ENCODE measurements at places on chromosomes 6 and 20.

- no peak for DNase-seq
Measured at GRCh38 chr20:34567892-34568865, 9.7 kb downstream of the MAP1LC3A start.

GRCh38 chr6:34176261-34177031, 30.6 kb upstream of the GRM4 start:
- no peak for DNase-seq

GRCh38 chr6:135185483-135185882, 4.4 kb downstream of the MYB start:
- no peak for DNase-seq

- no peak for DNase-seq
Measured at GRCh38 chr6:88895911-88896310, 67.5 kb downstream of the RNGTT start.

- DNase-seq, result no peak
Measured at GRCh38 chr6:21609881-21610329, 16.4 kb downstream of the SOX4 start.

- no peak for DNase-seq
Measured at GRCh38 chr20:39070484-39071231, 108.5 kb downstream of the DHX35 start.

GRCh38 chr6:33299237-33299944, 649 bp upstream of the RGL2 start:
- peak; percentile 95 for DNase-seq

- DNase-seq, result no peak
Measured at GRCh38 chr20:43040427-43040826, 149.3 kb downstream of the PTPRT start.

GRCh38 chr20:33306807-33307206, 23.8 kb downstream of the BPIFB1 start:
- DNase-seq, result no peak

DNA sequence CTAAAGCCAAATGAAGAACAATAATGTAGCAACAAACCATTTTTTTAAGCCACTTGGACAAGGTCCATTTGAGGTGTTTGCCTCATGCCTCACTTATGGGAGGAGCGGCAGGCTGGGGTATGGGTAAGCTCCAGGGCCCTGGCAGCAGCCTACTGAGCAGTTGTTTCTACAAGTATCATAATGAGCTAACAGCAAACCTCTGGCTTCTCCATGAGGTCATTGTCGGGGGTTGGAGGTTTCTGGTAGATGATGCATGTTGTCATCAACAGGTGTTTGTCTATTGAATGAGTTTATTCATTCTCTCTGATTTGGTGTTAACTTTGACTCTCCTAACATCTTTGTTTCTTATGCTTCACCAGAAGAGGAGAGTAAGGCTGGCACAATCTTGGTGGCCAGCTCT, 150.7 kb downstream of the TBC1D7 start:
- DNase-seq, result no peak

GRCh38 chr20:24381886-24382285, 87.5 kb upstream of the SYNDIG1 start:
- no peak for DNase-seq

GRCh38 chr20:35181731-35182130, 9.9 kb downstream of the PROCR start:
- DNase-seq, result no peak

- DNase-seq, result no peak
Measured at GRCh38 chr20:33688938-33689424, 2.8 kb upstream of the E2F1 start.

GRCh38 chr6:20292905-20293304, 80.6 kb upstream of the MBOAT1 start:
- peak; percentile 7 for DNase-seq

DNA sequence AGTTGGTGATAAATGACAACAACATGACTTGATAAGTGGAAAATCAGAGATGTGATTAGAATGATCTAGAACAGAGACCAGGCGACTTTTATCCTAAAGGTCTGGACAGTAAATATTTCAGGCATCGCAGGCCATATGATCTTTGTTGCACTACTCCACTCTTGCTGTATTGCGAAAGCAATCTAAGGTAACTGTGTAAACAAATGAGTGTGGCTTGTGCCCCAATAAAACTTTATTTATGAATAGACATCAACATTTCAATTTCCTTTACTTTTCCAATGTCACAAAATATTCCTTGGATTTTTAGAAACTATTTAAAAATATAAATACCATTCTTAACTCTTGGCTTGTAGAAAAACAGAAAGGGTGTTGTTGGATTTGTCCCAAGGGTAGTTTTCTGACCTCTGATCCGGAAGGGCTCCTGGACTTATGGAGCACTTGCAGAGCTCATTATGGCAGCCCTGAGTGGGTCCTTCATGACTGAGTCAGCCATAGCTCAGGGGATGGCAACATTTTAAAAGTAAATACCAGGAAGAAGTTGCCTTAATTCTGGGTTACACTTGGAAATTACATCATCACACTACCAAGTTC, 34.5 kb downstream of the IL20RA start:
- no peak for DNase-seq

- no peak for DNase-seq
Measured at GRCh38 chr6:122059918-122060317, 339.5 kb upstream of the HSF2 start.

DNA sequence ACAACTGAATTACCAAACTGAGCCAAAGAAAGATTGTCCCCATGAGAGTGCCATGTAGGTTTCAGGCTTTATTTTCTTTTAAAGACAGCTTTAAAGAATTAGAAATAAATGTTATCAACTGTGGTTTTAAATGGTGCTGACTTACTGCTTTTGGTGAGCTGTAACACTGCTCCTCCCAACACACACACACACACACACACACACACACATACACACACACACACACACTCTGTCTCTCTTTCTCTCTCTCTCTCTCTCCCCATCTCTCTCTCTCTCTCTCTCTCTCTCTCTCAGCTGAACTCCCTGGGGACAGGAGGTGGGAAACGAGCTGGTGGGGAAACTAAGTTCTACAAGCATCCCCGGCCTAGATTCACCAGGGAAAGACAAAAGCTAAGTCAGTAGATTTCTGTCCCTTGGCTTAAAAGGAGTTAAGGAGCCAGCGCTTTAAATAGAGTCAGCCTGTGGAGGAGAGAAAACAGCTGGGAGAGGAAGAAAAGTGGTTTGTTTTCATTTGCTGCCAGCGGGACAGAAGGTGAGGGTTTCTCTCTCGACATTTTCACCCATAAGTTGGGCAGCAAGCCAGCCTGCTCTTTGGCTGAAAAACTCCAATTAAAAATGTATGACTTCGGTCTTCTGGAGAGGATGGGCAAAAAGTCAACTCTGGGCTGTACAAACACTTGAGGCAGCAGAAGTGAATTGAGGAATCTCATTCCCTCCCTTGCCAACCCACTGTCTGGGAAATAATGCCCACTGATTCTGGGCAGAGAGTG, 27.4 kb downstream of the CBLN4 start:
- DNase-seq, result no peak

DNA sequence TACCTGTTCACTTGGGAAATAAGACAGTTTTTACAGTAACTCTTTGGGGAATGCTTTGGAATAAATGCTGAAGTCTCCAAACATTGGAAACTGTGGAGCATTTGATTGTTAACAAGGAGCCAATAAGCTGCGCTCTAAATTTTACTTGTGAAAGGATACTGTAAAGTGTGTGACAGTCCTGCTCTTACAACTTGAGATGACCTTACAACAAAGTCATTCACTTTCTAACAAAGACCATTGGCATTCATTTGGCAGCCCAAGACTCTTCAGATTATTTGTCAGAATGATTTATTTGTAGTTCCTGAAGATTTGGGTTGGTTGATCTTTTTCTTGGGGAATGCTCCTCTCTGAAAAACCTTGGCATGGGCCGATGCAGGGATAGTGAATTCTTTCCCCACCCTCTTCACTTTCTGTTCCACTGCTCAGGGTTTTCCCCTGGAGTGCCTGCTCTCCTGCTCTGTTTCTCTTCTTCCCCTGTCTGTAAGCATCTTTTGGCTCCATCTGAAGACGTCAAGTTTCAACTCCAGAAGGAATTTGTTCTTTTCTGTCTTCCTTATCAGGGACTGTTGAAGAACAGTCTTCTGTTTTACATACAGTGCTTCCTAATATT, 116.4 kb downstream of the AKAP7 start:
- DNase-seq, result no peak

GRCh38 chr6:133393891-133394290, 152.7 kb downstream of the EYA4 start:
- no peak for DNase-seq

- DNase-seq, result peak; percentile 50
Measured at GRCh38 chr20:51540580-51540979, 1.9 kb downstream of the NFATC2 start.

- peak; percentile 98 for DNase-seq
Measured at GRCh38 chr20:47356526-47357295, at the start of gene ZMYND8. Gene ZMYND8 (minus strand): TSS chr20:47356699. CDS start chr20:47356670, 29 bp downstream.

- no peak for DNase-seq
Measured at GRCh38 chr6:165791876-165792437, 128.9 kb upstream of the PDE10A start.

DNA sequence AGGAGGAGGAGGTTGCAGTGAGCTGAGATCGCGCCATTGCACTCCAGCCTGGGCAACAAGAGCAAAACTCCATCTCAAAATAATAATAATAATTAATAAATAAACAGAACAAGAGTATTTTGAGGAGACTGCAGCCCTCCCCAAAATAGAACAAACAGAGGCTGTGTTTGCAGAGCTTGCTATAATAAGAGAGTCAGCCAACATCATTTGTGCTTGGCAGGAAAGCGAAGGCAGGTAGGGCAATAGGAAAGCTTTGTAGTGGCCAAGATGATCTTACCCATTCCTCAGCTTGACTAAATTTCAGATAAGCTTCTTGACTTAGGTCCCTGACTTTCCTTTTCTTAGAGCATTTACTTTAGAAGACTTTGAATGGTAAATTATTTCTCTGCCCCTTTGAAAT, 6.7 kb downstream of the C6orf141 start:
- DNase-seq, result no peak

GRCh38 chr6:166988674-166989201, 10.5 kb upstream of the CEP43 start:
- no peak for DNase-seq

GRCh38 chr6:79657238-79657637, 26.1 kb downstream of the SH3BGRL2 start:
- no peak for DNase-seq

- DNase-seq, result no peak
Measured at GRCh38 chr6:93918258-93918657, 498.9 kb upstream of the EPHA7 start.

DNA sequence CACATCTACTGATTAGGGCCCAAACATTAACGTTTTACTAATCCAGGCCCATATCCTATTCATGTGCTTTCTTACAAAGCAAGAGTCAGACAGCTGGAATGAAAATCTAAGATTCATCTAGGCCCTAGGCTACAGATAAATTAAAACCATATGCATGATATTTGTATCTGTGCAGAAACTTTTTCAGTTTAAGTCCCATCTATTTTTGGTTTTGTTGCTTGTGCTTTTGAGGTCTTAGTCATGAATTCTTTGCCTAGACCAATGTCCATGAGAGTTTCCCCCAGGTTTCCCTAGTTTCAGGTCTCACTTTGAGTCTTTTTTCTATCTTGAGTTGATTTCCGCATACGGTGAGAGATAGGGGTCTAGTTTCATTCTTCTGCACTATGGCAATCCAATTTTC, 20.2 kb downstream of the ADNP start:
- no peak for DNase-seq

DNA sequence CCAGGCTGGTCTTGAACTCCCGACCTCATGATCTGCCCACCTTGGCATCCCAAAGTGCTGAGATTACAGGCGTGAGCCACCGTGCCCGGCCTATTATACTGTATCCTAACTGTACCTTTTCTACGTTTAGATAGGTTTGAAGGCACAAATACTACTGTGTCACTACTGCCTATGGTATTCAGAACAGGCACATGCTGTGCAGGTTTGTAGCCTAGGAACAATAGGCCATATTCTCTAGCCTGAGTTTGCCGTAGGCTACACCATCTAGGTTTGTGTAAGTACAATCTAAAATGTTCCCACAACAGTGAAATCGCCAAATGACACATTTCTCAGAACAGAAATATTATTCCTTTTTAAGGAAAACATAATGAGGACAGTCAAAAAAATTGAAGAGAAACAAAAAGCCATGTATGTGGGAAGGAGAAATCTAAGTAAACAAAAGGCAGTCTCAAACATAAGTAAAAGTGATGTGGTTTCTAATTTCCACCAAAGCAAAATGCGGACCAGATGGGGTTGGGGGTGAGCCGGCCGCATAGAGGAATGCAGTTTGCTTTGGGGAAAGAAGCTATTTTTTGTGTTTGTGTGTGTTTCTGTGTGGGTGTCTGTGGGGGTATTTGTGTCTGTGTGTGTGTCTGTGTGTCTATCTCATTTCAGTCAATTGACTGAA, 192.6 kb upstream of the SALL4 start:
- DNase-seq, result no peak

GRCh38 chr6:161110028-161110779, 118.6 kb downstream of the MAP3K4 start:
- no peak for DNase-seq

DNA sequence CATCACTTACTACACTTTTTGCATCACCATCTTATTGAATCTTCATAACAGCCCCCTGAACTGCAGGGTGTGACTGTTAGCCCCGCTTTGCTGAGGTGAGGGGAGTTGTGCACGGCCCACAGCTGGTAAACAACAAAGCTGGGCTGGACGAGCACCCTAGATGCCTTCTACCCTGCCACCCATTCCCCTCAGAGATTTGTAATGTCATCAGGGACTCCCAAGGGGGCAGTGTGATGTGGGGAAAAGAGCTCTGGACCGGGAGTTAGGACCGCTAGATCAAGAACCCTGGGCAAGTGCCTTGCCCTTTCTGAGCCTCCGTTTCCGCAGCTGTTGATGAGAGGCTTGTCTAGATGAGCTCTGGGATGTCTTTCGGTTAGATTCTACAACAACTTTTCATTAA, 20.9 kb downstream of the PKIG start:
- DNase-seq, result no peak

DNA sequence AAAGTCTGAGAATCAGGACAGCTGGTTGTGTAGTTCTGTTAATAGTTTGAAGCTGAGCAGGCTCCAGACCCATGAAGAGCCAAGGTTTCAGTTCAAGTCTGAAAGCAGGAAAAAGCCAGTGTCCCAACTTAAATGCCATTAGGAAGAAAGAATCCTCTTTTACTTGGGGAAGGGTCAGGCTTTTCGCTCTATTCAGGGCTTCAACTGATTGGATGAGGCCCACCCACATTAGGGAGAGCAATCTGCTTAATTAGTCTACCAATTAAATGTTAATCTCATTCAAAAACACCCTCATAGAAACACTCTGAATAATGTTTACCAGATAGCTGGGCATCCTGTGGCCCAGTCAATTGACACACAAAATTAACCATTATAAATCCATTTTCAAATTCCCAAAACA, 462.2 kb downstream of the EPM2A start:
- no peak for DNase-seq

All from CD4-positive, alpha-beta T cell treated with Interleukin-21 for 1 hour (primary cell).